ENCODE measurements at places on chromosomes 5 and 9.

- DNase-seq = no peak
Observed at GRCh38 chr5:179271821-179272325, 73.4 kb downstream of the ADAMTS2 start.

DNA sequence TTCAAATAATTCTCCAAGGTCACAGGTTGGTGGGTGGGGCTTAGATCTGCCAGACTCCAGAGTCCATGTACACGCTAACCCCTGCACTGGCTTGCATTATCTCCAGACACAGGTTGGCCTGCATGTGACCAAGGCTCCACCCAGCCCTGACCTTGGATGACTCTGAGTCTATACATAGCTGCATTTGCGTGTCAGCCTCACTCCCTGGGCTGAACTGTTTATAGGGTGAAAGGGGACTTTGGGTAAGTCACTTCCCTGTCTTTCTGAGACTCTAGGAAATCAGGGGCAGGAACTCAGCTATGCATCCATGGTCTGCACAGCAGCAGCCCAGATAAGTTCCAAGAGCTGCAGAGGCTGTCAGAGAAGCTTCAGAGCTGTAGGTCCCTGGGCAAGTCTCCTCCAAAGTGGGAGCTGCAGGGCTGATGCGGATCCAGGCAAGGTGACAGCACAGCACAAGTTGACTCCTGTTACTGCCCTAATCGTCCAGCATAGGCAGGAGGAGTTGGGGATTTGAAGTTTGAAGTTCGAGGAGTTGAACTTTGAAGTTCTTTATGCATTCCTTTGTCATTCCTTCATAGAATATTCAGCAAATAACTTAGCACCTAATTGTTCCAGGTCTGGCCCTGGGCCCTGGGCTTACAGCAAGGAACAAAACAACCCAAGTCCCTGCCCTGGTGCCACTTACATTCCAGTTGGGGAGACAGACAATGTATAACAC, 53.4 kb downstream of the SLC22A5 start:
- peak; percentile 81 for DNase-seq

- DNase-seq = no peak
Observed at GRCh38 chr9:19057033-19057432, 7.8 kb downstream of the RRAGA start.

DNA sequence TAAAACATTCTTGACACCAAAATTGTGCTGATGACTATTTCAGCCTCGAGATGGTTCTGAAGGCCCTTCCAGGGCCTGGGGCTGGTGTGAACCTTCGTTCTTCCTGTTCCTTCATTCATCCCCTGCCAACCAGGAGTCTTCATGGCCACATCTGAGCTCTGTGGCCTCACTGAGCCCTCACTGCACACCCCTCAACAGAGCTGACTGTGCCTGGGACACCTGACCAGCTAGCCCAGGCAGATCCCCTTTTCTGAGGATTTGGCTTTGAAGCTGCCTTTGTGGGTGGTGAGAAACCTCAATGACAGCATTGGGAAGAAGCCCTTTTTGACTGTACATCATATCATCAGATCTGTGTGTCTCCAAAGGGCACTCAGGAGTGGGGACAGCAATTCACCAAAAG, 13.8 kb downstream of the AK8 start:
- no peak for DNase-seq

GRCh38 chr5:139278540-139279274, 14.8 kb upstream of the MATR3 start:
- no peak for DNase-seq

- no peak for DNase-seq
Observed at GRCh38 chr9:28050046-28050445, 476.8 kb upstream of the C9orf72 start.

GRCh38 chr9:4012441-4012840, 287.4 kb downstream of the GLIS3 start:
- DNase-seq = no peak

- DNase-seq = no peak
Observed at GRCh38 chr5:95784514-95785302, 37.8 kb downstream of the GLRX start.

- DNase-seq = peak; percentile 44
Observed at GRCh38 chr9:123867034-123867433, 62.9 kb downstream of the DENND1A start.

GRCh38 chr5:81020478-81021167, 60.5 kb downstream of the RASGRF2 start:
- DNase-seq = no peak

DNA sequence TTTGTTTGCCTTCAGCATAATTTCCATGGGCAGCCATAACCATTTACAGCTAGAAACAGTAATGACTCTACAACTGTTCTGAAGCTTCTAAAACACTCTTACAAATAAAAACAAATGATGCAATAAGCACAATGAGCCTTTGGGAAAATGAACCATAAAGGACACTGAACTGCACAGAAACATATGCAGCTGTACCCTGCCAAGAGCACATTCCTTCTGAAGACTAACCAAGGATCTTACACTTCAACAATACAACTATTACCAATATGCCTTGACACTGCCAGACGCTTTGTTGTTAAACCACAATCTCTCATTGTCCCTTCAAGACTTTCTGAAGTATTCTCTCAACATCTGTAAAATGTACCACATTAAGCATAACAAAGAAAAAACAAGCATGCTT, 104.2 kb upstream of the HMHB1 start:
- no peak for DNase-seq

- DNase-seq = no peak
Observed at GRCh38 chr9:31808766-31809165, 575.7 kb upstream of the ACO1 start.

DNA sequence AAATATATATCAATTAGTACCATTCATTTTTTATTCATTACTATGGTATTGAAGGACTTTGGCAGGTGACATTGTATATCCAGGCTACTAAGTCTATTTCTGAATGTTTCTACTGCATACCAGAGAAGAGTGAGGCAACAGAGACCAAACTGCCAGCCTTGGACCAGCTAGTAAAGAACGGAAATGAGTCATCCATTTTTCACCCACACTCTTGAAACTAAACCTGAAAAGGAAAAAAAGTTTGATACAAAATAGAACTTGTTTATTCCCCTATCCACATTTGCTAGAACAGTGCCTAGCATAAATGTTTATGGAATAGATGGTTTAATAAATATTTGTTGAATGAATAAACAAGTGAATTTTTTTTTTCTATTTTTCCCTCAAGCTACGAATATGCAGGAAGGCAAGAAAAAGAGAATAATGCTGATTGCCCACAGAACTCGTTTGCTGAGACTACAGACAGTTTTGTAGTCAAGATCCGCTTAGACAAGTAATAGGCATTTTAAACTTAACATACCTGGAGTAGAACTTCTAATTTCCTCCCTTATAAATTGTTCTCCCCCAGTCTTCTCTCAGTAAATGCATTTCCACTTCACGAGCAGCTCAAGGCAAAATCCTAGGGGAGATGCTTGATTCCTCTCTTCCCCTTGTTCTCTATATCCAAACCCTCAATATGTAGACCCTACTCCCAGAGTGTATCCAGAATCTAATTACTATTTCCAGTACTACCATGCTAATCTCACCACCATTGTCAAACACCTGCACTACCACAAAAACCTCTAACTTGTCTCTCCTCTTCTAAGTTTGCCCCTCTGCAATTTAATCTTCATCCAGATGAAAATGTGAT, 146.2 kb upstream of the RASA1 start:
- DNase-seq = peak; percentile 45

DNA sequence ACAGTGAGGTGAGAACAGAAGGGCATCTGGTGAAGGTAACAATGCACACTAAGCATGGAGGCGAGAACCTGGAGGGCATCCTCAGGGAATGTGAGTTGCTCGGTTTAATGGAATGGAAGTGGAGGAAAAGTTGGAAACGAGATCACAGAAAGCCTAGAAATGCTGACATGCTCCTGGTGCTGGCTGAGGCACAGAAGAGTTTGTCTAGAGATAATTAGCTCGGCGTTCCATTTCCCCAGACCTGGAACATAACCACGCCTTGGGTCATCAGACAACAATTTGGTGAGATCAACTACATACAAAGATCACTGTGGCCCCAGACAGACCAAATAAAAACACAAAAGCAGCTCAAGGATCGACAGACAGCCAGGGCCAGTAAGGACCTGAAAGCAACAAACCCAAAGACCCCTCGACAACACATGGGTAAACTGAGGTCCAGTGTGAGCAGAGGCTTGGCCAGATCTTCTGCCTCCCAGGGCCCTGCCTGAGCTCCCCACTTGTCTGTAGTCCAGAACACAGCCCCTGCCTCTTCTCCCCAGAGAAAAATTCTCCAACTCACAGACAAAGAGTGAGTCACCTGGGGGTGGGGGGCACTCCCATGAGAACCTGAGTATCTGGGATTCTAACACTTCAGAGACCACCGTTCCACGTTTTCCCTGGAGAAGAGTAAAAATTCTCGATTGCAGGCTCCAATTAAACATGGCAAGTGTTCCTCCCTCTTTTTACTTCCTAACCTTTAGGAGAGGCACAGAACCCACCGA, 52.5 kb downstream of the SHB start:
- no peak for DNase-seq

DNA sequence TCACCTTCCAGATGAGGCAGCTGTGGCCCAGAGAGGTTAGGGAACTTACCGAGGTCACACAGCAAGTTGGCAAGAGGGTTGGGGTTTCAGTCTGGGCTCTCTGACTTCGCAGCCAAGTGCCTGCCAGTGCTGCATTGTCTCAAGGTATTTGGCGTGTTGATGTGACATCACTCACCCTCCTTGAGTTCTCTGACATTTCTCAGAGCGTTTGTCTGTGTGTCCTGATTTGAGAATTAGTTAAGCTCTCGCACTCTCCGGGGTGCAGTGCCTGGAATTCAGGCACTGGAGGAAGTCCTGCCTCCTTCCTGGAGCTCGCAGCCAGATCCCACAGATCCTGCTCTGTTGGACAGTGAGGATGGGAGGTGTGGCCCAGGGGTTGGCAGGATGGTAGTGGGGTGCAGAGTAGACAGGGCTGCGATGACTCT, 25.7 kb downstream of the WWC1 start:
- DNase-seq = no peak

- no peak for DNase-seq
Observed at GRCh38 chr9:24293386-24293785, 252.3 kb downstream of the IZUMO3 start.

DNA sequence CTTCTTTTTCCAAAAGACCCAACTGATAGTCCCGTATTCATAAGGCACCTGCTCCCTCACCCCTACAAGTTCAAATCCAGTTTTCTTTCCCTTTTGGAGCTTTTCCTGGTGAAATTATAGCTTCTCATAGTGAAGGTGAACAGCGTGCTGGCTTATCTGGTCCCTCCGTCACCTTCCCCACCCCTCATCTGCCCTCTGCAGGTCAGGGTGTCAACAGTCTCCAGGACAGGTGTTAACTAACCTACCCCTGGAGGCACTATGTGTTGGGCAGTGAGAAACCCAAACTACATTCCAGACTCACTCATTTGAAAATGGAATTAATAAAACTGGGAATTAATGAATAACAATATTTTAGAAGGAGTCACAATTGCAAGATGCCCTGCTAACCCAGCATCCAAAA, 109.0 kb upstream of the TAS2R1 start:
- no peak for DNase-seq

DNA sequence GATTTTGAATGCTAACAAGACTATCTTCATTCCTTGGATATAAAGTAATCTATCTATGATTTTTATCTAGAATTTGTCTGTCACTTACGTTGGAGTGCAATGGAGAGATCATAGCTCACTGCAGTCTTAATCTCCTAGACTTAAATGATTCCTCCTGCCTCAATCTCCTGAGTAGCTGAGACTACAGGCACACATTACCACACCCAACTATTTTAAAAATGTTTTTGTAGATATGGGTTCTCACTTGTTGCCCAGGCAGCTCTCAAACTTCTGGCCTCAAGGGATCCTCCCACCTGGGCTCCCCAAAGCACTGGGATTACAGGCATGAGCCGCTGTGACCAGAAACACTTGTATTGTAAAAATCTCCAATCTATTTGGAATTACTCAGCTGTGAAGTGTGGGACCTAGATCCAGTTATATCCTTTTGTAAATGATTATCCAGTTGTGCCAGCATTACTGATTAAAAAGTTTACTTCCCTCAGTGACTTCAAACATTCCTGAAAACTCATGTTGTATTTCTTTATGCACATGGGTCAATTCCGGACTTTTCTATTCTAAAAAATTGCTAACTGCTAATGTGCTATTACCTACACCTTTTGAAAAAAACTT, 1793.8 kb upstream of the WWC1 start:
- no peak for DNase-seq

DNA sequence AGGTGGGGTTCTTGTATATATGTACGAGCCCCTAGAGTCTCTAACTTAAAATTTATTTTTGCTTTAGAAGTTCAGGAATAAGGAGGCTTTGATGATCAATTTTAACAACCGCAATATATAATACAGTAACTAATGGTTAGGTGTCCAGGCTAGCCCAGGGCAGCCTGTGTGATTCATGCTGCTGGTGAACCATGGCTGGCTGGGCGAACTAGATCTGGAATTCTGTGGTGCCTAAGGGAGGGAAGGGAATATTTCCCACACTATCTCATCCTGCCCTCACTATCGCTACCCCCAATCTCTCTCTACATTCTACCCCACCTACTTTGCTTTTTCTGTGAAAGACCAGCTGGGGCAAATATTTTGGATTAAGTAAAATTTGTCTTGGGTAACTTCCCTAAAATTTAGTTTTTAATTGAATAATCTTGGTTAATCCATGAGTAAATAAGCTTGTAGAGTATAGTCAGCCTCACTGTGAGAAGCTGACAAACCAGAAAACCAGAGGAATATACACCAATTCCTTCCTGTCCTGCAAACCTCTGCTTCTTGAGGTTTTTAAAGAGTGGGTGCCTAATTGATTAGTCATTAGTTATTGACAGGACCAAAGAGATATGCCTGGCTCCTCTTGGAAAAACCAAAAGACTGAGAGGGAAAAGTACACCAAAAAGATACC, 115.1 kb upstream of the CCDC152 start:
- no peak for DNase-seq

- DNase-seq = no peak
Observed at GRCh38 chr9:128015696-128016095, 34.9 kb upstream of the EEIG1 start.

GRCh38 chr9:21334701-21335632, at the start of gene KLHL9:
TSS of gene KLHL9 (minus strand) at chr9:21335404. CDS start at chr9:21334859, 545 bp downstream.
- DNase-seq = peak; percentile 80

- no peak for DNase-seq
Observed at GRCh38 chr5:3217771-3218495, 377.7 kb upstream of the IRX1 start.

DNA sequence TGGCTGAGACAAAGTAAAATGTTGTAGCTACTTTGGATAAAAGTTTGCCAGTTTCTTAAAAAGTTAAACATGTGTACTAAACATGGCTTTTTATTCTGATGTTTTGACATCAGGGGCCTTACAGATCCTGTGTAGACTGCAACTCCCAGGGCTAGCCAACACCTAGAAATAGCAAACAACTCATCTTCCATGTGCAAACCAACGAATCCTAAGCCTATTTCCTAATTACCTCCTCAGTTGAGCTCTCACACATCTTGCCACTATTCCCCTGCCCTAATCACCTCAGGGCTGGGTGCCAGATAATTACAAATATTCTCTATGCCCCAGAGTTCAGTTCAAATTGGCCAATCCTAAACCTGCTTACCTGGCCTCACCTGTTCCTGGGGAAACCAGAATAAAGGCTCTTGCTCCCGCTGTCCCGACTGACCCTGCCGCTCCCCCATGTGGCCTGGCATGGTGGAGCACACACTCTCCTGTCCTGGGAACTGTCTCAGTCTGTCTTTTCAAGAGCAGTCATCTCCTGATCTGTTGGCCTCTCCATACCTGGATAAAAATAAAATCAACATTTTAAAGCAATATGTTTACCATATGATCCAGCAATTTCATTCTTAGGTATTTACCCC, 37.1 kb upstream of the FAM169A start:
- DNase-seq = no peak

- no peak for DNase-seq
Observed at GRCh38 chr9:126591922-126592321, 21.8 kb upstream of the LMX1B start.
